ENCODE measurements at places on chromosomes 6 and 20. TPM values are rescaled to one million over a fixed set of nuclear protein-coding genes. Genes with fewer than 3 reads are reported as not detected.

DNA sequence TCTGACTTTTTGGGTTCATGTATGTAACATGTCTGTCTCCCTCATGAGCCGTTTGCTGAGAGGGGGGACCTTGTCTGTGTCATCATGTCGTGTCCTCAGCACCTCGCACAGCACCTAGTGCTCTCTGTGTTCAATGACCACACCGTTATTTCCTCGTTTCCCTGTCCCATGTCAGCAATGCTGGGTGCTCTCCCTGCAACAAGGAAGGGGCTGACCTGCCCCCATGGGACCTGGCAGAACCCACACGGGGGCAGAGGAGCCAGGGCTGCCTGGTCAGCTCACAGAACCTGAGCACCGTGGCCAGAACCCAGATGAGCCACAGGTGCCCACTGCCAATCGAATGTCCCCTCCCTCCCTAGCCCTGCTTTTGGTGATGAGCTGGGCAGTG is 7.3 kb downstream of the ADA start:
- no peak overlapping the region for H3K27ac ChIP-seq
- H3K4me1 ChIP-seq: peaks cover 24% of the 10 kb centered on the region
- H3K27me3 ChIP-seq: peaks cover 3% of the 10 kb centered on the region
- DNase-seq: no peak

Gene GABRR1
- total RNA-seq: not detected

- H3K27me3 ChIP-seq: no peaks in the 10 kb centered on the region
- H3K4me1 ChIP-seq: peaks cover 3% of the 10 kb centered on the region
- no peak for DNase-seq
- no peak overlapping the region for H3K4me3 ChIP-seq
Observed at GRCh38 chr6:148866657-148867268, 119.9 kb downstream of the UST start.

Gene BMP7
- 35.4 TPM for total RNA-seq

DNA sequence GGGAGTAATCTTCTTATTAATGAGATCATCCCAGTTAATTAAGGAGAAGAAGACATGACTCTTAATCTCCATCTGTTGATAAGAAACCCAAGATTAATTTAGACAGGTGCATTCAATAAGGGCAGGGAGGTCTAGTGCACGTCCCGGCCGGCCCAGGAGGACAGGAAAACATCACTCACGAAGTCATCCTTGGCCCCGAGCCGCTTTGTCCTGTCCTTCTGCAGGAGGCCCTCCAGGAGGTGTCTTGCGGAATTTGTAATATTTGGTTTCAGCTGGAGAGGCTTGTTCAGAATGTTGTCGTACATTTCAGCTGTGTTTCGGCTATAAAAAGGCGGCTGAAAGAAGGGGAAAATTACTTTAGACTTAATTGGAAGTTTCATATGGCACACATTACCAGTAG is 118.4 kb upstream of the SLC2A12 start:
- DNase-seq: no peak
- H3K27ac ChIP-seq: no peak overlapping the region
- no peak overlapping the region for H3K4me3 ChIP-seq
- peaks cover 23% of the 10 kb centered on the region for H3K4me1 ChIP-seq
- peaks cover 34% of the 10 kb centered on the region for H3K36me3 ChIP-seq
- no peaks in the 10 kb centered on the region for H3K27me3 ChIP-seq

DNA sequence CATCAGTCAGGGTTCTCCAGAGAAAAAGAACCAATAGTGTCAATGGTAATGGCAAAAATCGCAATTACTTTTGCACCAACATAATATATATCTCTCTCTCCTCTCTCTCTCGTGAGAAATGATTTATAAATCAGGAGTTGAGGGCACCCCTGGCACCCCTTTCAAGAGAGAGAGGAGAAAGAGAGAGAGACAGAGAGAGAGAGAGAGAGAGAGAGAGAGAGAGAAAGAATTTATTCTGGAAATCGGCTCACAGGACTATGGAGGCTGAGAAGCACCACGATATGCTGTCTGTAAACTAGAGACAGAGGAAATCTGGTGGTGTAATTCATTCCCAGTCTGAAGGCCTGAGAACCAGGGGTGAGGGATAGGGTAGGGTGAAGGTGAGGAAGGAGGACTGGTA is 201.9 kb upstream of the MAP3K7 start:
- DNase-seq: no peak
- peaks cover 2% of the 10 kb centered on the region for H3K4me1 ChIP-seq
- peaks cover 4% of the 10 kb centered on the region for H3K27me3 ChIP-seq
- no peaks in the 10 kb centered on the region for H3K36me3 ChIP-seq
- H3K27ac ChIP-seq: no peak overlapping the region

- peak overlapping the region; percentile 91 for H3K27ac ChIP-seq
- H3K27me3 ChIP-seq: peaks cover 79% of the 10 kb centered on the region
- peak; percentile 42 for DNase-seq
- H3K36me3 ChIP-seq: no peaks in the 10 kb centered on the region
Observed at GRCh38 chr6:26327450-26328264, 37.3 kb upstream of the BTN3A2 start.

DNA sequence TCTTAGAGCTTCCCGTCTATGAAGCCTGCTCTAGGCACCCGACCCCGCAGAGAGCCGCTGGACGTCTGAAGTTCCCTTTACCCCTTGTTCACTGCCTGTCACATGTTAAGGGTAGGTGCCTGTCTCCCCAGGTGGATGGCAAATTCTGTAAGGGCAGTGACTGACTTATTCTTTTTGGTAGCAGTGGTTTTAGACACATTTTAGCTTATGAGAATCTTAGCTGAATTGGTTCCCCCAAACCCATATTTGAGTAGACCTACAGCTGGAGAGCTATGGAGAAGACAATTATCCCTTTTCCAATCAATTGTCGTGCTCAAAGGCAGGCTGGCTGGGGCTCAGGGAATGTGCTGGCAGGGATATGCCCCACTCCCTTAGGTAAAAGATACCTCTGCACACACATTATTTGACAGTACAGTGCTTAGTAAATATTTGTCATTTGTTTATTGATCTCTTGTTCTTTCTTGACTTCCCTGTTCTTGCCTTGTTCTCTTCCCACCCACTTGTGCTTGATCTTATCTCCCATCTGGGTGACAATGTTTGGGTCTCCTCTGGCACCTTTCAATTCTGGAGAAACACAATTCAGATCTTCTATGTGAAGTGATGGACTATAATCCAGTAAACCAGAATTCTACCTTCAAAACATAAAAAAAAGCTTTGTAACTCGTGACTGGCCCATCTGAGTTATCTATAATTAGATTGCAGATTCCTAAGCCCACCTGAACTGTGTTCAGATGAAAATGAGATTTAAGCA is 114.3 kb upstream of the SLC2A12 start:
- no peak overlapping the region for H3K4me3 ChIP-seq
- H3K36me3 ChIP-seq: peaks cover 24% of the 10 kb centered on the region
- H3K4me1 ChIP-seq: peaks cover 9% of the 10 kb centered on the region
- no peak overlapping the region for H3K27ac ChIP-seq

All from progenitor cell of endocrine pancreas (in vitro differentiated cells).